ENCODE measurements at places on chromosomes 11 and 22. TPM values are rescaled to one million over a fixed set of nuclear protein-coding genes. Genes with fewer than 3 reads are reported as not detected.
A peak's percentile ranks its signal among the peaks of the same experiment; 100 is the strongest.

GRCh38 chr11:35766651-35767050 lies 104.1 kb downstream of the TRIM44 start:
- no peak for DNase-seq

- DNase-seq, result no peak
Measured at GRCh38 chr22:27043262-27043661, 385.9 kb downstream of the MIAT start.

DNA sequence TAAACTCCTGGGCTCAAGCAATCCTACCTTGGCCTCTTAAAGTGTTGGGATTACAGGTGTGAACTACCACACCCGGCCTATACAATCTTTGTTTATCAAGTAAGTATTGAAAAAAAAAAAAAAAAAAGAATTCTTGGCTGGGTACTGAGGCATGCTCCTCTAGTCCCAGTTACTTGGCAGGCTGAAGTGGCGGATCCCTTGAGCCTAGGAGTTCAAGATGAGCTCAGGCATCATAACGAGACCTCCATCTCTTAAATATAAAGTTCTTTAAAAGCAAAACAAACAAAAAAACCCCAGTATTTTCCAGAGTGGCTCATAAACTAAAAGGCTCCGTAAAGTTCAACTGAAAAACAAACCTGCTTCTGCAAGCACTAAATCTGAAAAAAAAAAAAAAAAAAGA lies 50.3 kb upstream of the GAB2 start:
- no peak for DNase-seq

DNA sequence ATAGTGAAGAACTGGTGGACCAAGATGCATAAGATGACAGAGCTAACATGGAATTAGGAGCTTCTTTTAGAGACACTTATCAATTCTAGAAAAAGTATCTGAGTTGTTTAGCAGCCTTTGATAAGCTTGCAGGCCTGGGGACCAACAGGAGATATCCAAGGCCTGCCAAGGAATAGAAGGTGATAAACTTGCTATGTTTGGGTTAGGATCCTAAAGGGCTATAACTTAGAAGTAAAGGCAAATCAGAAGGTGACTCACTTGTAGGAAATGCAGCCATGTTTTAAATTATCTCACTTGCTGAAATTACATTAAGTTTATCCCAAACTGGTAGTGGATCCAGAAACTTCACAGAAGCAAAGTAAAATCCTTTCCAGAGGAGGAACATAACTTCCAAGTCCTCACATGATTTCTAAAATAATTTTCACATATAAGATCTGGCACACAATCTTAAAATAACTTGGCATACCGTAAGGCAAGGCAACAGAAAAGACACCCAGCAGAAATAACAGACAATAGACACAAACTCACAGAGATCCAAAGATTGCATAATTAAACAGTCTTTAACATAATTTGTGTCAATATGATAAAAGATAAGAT lies 69.6 kb upstream of the TEAD1 start:
- DNase-seq, result no peak

- DNase-seq, result no peak
Measured at GRCh38 chr11:12682737-12683500, 8.7 kb downstream of the TEAD1 start.

- DNase-seq, result peak; percentile 69
Measured at GRCh38 chr11:124748481-124749343, 3.3 kb downstream of the VSIG2 start.

DNA sequence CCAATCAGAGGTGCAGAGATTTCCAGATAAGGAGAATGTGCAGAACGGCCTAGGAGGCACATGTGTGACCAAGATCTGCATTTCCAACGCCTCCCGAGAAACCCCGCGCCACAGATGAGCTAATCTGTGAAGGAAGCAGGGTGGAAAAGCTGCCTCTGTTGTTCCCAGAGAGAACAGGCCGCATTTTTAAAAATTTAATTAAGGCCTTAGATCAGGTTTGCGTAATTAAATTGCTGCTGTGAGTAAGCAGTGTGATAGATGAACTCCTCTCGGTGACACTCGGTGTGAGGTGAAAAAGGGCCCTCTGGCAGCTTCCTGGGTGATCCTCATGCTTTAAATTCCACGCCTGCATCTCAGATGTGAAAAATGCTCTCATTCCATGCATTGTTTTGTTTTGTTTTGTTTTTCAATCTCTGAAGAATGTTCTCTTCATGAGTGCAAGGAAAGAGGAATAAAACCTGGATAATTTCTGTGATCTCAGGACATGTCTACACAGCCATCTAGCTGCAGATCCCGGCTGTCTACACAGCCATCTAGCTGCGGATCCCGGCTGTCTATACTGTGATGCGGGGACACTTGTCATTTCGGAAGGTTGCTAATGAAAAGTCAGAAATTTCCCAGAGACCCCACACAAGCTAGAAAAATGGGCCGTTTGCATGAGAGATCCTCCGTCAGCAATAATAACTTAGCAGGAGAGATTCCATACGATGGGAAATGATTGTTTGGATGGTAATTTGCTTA lies 1398.9 kb downstream of the BRD1 start:
- no peak for DNase-seq

- DNase-seq, result no peak
Measured at GRCh38 chr11:92894197-92894596, 75.3 kb upstream of the MTNR1B start.

DNA sequence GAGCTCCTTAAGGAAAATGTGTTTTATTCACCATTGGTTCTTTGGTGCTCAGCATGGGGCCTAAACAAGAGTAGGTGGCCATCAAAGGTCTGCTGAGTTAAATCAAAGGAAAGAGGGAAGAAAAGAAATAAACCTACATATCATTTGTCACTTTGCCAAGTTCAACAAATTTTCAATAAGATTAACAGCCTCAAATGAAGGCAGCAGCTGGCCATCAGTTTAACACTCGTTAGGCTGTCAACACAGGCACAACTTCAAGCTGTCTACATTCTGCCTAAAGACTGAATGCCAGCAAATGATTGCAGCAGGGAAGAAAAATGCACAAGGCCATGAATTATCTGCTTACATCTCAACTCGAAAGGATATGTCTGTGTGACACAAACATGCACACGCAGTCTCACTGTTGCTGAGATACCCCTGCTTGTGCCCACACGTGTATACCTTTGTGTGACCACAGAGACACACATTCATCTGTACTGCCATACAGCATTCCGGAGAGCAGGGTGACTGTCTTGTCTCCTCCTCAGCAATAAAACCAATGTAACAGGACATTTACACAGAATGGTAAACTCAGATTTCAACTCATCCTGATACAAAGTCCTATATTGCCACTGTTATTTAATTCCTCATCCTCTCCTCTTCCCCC lies 40.1 kb downstream of the TRIM66 start:
- peak; percentile 19 for DNase-seq

DNA sequence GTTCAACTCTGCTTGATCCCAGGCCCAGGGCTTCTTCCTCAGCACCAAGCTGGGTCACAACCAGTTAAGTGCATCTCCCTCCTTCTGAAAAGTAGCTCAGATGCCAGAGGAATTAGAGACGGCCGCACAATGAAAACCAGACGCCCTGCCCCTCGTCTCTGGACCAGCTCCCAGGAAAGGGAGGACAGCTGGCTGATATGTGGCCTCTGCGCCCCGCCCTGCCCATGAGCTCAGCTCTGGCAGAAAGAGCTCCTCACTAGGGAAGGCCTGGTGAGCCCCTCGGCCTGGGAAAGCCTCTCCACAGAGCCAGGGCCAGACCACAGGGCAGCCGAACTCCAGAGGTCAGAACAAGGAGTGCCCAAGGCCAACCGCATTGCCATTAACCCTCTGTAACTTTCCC lies 18.1 kb upstream of the SCGB1A1 start:
- DNase-seq, result peak; percentile 54

GRCh38 chr11:124402326-124402922 lies 3.6 kb upstream of the OR8B3 start:
- DNase-seq, result peak; percentile 72

DNA sequence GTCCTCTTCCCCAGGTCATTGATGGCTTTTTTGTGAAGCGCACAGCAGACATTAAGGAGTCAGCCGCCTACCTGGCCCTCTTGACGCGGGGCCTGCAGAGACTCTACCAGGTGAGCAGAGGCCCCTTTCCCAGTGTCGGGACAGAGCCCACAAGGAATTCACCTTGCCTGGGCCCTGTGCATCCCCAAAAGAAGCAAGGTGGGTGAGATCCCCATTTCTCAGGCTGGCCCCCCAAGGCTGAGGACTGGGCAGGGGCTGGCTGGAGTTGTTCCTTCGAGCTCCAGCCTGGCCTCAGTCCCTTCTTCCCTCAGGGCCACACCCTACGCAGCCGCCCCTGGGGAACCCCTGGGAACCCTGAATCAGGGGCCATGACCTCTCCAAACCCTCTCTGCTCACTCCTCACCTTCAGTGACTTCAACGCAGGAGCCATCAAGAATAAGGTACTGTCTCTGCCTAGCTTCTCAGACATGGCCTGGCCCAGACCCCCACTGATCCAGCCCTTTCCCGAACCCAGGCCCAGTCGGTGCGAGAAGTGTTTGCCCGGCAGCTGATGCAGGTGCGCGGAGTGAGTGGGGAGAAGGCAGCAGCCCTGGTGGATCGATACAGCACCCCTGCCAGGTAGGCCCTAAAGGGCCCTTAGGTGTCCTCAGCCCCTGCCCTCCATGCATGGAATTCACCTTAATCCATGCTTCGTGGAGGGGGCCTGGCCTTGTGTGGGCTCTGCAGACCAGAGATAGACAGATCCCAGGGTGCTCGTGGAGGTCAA lies 4.7 kb downstream of the MUS81 start:
- DNase-seq, result no peak

GRCh38 chr22:36201630-36202319 lies at the start of gene APOL4:
TSS of gene APOL4 (minus strand) at chr22:36201809. CDS start at chr22:36201734, 75 bp downstream.
- peak; percentile 70 for DNase-seq

- no peak for DNase-seq
Measured at GRCh38 chr11:64810891-64811272, 531 bp upstream of the MEN1 start.

DNA sequence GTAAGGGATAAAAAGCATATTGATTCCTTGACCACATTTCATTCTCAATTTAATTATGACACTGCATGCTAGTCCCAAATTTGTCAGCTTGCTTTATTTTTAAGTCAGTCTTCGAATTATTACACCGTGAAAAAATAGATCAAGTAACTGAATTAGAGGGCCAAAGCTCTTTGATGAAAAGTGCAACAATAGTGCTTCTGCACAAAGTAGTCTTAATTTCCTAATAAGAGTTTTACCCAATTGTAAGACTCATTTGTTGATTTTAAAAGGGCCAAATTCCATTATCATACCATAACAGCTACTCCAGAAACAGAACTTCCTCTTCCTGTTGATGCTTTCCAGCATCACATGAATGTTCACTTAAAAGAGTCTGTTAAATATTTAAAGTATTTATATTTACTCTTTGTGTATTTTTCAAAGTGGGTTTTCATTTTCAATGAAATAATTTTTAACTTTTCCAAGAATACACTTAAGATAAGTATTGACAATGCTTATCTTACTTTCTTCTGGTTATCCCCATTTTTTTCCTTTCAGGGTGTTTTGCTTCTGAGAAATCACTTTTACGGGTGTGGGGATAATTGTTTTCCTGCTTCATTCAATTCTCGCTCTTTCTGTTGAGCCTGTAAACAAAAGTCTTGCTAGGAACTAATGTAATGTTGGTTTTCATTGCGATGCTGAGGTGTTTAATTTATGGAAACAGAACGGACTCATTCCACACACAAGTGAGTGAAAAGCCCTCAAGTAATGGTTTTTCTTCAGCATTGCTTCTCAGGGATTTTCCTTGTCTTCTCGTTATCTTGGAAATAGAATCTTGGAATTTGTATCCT lies 2.1 kb downstream of the ARHGEF12 start:
- no peak for DNase-seq

DNA sequence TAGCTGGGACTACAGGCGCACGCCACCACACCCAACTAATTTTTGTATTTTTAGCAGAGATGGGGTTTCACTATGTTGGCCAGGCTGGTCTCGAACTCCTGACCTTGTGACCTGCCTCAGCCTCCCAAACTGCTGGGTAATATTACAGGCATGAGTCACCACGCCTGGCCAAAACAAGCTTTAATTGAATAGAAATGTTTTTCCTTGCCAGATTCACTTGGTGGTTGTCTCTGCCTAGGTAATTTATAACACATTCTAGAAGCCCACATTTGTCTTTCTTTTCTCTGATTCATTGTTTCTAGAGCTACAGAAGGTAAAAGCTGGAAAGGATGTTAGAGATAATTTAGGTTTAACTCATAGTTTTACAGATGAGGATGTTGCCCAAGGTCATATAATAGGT lies 41.3 kb downstream of the CECR2 start:
- DNase-seq, result no peak

DNA sequence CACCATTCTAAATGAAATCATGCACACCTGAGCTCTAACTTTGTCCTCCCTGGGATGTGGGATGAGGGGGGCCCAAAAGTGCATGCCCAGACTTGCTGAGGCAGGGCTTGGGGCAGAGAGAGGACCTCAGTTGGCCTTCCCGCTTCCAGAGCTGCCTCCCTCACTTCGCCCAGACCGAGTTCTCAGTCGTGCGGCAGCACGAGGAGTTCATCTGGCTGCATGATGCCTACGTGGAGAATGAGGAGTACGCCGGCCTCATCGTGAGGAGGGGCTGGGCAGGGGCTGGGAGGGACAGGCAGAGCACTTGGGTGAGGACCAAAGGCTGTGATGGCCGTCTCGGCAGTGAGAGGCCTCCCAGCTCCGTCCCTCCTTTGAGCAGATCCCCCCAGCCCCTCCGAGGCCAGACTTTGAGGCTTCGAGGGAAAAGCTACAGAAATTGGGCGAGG lies 8.2 kb downstream of the CFL1 start:
- peak; percentile 8 for DNase-seq

DNA sequence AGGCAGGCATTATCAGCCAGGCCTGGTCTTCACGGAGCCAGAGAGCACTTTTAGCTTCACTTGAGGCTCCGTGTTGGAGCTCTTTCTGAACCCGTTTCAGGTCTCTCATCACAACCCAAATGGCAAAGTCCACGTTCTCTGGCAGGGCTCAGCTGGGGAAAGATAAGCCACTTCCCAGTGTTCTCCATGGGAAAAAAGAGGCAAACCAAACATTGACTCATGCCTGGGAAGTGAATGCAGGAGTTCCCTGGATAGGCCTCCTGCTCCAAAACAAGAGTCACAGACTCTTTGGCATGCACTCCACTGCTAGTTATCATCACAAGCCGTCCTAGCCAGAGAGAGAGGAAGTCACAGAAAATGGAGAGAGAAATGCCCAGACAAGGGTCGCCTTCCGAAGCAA lies 11.6 kb downstream of the OPCML start:
- DNase-seq, result peak; percentile 19

- DNase-seq, result no peak
Measured at GRCh38 chr11:70073871-70074371, 4.2 kb upstream of the ANO1 start.

- no peak for DNase-seq
Measured at GRCh38 chr22:30159561-30160353, 79.5 kb downstream of the HORMAD2 start.

Gene DKK3
- total RNA-seq, result 63.8 TPM

Gene CNTN5
- total RNA-seq, result 9.9 TPM

Gene C11orf52
- not detected for total RNA-seq

Gene DENND6B
- 2.3 TPM for total RNA-seq

Gene MMP3
- total RNA-seq, result 2.3 TPM

Data from stomach (tissue), 19 donors.